Stimulated activated CD4-positive, alpha-beta T cell treated with anti-CD3 and anti-CD28 coated beads, Interleukin-1b, Interleukin-23, amount 100 ng/mL, for 1 hour (primary cell): ENCODE measurements at places on chromosomes 13 and 19.

DNA sequence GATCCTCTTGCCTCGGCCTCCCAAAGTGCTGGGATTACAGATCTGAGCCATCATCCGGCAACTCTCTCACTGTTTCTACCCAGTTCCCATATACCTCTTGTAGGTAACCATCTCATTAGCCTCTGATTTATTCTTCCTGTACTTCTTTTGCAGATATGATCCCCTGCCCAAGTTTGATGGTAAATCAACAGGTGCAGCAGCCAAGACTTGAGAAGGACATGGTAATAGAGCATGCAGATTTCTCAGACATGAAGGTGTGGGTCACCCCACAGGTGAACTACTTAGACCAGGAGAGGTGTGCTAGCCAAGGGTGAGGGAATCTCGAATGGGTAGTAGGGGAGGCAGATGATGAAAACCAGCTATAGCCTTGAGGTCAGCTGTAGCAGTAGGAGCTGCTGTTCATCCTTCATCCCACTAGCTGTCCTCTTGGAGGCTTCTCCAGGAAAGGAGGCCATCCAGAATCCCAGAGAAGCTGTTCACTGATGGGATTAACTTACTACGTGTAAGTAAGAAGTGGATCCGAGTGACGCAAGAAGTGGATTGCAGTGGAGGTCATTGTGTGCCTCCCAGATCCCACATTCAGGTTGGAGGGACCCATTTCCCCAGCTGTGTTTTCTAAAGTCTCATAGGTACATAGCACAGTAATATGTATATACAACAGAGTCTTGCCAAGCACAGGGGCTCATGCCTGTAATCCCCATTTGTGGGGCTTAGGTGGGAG, 10.8 kb upstream of the CEBPG start:
- no peak for DNase-seq

GRCh38 chr19:8487137-8487851, 15.1 kb downstream of the PRAM1 start:
- no peak for DNase-seq

- no peak for DNase-seq
Measured at GRCh38 chr19:19528721-19529490, at the start of gene YJEFN3. TSS of gene YJEFN3 (plus strand) at chr19:19528911. CDS start at chr19:19528933, 22 bp downstream.

DNA sequence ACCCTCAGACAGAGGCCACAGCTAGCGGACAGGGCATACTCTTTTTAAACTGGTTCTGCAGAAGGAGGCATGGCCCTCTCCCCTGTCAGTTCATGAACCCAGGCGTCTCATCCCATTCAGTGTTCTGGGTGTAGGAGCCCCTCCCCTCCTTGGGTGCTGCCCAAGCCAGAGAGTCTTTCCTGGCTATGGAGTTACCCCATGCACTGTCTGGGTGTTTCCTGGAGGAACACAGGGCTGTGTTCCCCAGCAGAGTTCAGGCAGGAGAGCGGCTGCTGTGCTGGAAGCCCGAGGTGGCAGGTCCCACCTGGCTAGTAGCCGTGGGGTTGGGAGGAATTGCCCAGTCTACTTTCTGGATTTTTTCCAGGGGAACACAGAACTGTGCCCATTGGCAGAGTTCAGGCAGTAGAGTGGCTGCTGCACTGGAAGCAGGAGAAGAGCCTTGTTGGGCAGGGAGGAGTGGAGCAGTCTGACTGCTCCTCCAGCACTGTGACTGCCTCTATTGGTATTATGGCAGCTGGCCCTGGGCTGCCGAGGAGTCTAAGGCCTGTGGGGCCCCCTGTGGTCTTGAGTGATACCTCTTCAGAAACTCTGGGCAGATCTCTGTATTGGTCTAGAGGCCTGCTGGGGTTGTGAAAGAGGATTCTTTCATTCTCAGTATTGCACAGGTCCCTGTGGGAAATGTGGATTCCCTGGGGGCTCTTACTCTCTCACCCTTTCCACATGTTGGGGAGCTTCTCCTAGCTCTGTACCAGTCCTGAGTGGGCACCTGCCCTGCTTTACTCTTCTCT, 168.3 kb downstream of the PCDH20 start:
- no peak for DNase-seq
